ENCODE measurements at places on chromosomes 11 and 22.

- no peak for DNase-seq
Observed at GRCh38 chr22:48886604-48887393, 940.9 kb downstream of the BRD1 start.

DNA sequence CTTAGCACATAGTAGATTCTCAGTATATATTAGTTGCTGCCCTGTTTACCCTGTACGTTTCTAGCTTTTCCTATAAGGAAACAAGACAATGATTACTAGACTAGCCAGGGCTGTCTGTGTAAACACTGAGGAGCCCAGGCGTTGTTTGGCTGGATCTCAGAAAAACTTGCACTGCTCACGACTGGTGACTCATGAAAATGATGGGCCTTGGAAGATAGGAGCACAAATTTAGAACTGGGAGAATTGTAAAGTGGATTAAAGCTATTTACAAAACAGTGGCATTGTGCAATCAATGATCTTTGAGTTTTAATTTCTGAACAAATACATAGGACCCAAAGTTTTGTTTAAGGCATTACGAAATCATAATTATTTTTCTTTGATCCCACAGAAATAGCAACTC, 276.9 kb downstream of the FAM76B start:
- no peak for DNase-seq

DNA sequence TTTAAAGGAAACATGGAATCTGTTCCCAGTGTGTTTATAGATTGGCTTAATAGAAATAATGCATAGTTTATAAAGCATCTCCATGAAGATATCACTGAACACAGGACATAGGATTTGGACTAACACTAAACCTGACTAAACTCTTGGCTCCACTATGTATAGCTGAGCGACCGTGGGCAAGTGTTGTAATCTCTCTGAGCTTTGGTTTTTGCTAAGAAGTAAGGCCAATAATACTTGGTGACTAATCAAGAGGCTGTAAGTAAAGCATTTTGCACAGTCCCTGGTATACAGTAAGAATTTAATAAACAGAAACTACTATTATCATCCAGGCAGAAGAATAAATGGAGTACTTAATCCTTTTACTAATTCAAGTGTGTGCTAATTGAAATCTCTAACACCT, 125.5 kb upstream of the MTMR2 start:
- no peak for DNase-seq

DNA sequence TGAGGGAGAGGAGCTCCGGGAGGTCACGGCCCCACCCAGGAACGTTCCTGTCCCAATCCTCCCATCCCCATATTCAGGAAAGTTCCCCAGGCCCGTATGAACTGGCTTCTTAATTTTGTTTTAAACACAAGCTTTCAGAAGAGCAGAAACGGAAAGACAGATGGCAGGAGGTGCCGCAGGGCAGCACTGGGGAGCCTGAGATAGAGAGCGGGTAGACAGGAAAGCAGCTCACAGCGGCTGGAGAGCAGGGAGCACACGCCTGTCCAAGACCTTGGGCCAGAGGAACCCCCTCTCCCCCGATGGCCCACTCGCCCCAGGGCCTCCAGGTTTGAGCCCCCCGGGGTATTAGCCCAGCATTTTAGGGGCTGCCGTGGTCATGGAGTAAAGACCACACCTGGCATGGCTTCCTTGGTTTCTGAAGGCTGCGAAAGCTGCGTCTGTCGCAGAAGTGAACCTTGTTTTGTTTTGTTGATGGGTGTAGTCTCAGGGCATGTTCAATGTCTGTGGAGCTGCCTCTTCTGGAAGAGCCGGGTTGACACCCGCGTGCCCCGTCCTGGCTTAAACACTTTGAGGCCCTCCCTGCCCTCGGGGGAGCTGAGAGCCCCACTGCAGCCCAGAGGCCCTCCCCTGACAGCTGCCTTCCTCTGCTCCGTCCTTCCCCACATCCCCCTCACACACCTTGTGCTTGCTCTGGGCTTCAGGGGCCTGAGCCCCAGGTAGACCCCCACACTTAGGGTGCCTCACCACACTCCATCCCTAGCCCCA, 17.9 kb upstream of the KCNQ1OT1 start:
- no peak for DNase-seq

GRCh38 chr11:3837793-3838192, 3.0 kb downstream of the RHOG start:
- no peak for DNase-seq

DNA sequence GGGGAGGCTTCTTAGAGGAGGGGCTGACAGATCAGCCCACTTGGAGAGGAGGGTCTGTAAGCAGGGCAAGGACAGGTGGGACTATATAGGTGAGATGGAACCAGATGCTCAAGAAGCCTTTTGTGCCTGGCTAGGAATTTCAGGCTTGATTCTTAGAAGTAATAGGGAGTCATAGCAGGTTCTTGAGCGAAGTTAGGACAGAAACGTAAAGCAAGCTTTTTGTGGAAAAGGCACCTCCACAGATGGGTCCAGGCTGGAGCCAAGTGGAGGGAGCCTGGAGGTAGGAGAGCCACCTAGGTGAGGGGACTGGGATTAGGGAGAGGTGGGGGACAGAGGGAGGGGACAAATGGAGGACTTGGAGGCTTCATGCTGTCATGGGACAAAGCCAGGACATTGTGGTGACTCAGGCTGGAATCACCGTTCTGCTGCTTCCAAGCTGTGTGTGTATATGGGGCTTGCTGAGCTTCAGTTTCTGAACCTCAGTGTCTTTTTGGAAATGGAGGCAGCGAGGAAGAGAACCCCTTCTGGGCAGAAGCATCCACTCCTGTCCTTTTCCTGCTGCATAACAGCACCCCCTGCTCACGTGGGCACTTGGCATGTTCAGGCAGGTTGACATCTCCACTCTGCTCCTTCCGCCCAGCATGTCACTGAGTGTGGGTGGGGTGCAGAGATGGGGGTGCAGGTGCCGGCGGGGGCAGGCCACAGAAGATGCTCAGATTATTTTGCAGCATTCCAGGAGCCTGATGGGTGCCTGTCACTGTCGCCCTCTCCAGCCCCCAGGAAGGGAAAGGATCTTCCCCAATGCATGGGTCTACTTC, 58.0 kb downstream of the MCM5 start:
- DNase-seq, result no peak

DNA sequence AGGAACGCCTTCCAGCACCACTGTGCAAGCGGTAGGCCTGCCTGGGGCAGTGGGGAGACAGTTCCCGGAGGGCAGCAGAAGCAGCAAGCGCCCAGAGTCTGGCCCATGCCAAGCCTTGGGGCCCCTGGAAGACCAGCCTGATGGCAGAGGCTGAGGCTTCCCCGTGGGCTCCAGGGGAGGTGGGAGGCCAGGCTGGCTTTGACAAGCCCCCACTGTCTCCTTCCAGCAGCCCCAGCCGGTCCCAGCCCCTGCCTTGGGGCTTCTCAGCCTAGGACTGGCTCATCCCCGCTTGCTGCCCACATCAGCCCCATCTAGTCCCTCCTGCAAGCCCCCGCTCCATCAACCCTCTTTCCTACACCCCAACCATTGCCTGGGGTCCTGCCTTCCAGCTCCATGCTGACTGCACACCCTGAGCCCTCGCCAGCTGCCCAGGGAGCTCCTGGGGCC, 46.7 kb downstream of the IGF2 start:
- no peak for DNase-seq

- no peak for DNase-seq
Observed at GRCh38 chr11:118799372-118799771, 8.4 kb upstream of the DDX6 start.

DNA sequence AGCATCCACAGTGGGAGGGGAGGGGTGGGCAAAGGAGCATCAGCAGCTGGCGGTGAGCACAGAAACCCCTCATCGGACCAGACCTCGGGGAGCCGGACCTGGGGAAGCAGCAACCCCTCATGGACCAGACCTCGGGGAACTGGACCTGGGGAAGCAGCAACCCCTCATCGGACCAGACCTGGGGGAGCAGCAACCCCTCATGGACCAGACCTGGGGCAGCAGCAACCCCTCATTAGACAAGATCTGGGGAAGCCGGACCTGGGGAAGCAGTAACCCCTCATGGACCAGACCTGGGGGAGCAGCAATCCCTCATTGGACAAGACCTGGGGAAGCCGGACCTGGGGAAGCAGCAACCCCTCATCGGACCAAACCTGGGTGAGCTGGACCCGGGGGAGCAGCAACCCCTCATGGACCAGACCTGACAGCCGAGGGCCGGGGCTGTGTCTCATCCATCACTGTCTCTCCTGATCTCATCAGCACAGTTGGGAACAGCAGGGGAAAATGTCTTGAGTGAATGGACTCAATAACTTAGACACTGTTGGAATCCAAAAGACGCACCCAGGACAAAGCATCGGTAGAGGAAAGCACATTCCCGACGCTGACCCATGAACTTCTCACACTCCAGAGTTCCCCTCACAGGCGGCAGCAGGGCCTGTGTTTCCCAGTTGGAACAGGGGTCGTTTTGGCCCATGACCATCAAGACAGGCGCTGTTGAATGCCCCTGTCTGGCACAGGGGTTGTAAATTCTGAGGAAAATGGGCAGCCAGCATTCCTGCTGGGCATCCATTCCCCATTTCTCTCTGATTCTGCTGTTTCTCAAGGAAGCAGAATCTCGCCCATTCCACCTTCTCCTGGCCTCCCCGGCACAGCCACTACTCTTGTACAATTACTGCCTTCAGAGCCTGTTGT, 1494.6 kb downstream of the TBC1D22A start:
- no peak for DNase-seq

- no peak for DNase-seq
Observed at GRCh38 chr11:19816817-19817216, 104.2 kb downstream of the NAV2 start.

- DNase-seq, result no peak
Observed at GRCh38 chr22:40400159-40400558, 29.8 kb downstream of the SGSM3 start.

GRCh38 chr11:18768472-18768901, 23.1 kb downstream of the PTPN5 start:
- no peak for DNase-seq

GRCh38 chr11:31953803-31954327, 137.0 kb upstream of the RCN1 start:
- DNase-seq, result no peak

GRCh38 chr11:101915791-101916291, 481 bp downstream of the ANGPTL5 start:
- DNase-seq, result no peak

- DNase-seq, result no peak
Observed at GRCh38 chr22:40634119-40634903, 2.2 kb downstream of the MRTFA start.

- no peak for DNase-seq
Observed at GRCh38 chr11:108599978-108600377, 6.4 kb upstream of the EXPH5 start.

- no peak for DNase-seq
Observed at GRCh38 chr11:94077552-94078293, 50.9 kb upstream of the PANX1 start.

DNA sequence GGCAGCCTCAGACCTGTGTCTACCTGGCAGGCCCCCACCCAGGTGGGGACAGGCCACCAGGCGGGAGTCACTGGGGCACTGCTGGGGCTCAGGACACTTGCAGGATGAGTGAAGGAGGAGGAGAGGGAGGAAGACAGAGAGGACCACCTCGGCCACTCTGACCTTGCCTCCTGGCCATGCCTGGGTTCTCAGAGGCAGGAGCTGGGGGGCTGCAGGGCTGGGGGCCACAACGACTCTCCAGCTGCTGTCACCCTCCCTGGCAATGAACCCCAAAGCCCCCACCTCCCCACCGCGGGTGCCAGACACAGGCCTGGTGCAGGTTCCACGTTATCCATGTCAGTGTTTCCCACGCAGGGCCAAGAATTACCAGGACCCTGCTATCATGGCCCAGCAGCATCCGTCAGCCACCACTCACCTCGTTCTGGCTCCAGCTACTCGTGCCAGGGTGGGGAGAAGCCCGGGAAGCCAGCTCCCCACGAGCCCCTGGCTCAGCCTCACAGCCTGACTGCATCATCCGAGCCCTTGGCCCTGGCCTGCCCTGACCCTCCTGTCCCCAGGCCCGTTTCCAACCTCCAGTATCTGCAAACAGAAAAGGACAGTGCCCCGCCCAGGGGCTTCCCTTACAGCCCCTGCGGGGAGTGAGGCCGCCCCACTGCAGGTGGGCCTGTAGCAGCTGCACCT, 62.4 kb downstream of the BRD1 start:
- DNase-seq, result no peak

DNA sequence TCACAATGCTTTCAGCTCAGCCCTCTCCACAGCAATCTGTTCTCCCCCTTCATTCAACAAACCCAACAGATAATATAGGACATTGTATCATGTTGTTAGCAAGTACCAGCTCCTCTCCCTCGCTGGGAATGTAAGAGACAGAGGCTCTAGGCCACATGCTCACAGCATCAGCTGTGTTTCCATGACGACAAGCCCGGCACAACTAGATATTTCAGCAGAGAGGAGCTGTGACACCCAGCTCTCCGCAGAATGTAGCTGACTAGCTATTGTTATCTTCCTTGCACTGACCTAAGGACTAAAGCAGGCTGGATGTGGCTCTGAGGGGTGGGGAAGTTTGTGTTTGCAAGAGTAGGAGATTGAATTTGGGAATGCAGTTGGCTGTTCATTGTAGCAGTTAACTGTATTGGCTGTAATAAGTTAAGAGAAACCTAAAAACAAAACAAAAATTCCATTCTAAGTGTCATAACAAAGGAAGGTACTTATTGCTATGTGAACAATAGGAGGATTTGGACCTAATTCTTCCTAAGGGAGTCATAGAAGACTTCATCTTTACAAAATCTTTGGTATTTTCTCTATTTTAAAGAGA, 28.0 kb upstream of the RRAS2 start:
- DNase-seq, result no peak

- DNase-seq, result no peak
Observed at GRCh38 chr22:20062766-20063083, 17.3 kb upstream of the DGCR8 start.

DNA sequence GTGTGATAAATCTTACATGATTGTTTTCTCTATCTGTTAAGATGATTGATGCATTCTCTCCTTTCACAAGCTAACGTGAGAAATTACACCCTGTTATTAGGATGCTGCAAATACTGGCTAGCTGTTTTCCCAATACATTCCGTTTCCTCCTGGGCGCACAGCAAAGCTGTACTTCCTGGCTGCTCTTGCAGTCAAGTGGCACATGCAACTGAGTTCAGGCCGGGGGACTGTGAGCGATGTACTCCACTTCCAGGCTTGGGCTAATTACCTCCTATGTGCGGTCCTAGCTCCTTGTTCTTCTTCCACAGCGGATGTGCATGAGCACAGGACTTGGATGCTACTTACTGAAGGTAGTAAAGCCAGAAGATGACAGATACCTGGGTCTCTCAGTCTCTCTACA, 234.9 kb upstream of the SESN3 start:
- no peak for DNase-seq

DNA sequence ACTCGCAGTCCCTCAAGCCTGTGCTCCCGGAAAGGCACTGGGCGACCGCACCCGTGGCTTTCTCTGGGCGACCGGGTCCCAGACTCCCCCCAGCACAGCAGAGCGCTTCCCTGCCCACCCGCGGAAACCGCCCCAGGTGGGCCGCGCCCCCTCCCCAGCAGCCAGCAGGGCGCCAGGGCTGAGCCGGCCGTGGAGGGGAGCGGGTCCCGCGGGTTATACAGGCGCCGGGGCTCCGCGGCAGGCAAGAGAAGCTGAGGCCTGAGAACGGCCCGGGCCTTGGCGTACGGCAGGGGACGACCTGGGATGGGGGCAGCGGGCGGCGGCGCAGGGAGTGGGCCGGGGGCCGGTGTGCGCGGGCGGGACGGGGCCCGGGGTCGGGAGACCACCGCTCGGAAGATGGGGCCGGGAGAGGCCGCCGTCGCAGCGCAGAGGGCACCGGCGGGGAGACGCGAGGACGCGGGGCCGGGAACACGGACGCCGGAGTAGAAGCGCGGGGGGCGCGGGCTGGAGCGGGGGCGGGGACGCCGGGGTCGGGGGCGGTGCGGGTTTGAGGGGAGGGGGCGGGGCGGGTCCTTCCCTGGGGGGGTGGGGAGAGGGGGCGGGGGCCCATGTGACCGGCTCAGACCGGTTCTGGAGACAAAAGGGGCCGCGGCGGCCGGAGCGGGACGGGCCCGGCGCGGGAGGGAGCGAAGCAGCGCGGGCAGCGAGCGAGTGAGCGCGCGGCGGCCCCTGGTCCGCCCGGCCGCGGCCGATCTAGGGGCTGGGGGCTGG, at the start of gene MDK:
TSS of gene MDK (plus strand) at position 622 of the 771 bp plus-strand sequence. CDS start 389 bp downstream, outside the sequence.
- no peak for DNase-seq
